ENCODE measurements at places on chromosomes 4 and X.

DNA sequence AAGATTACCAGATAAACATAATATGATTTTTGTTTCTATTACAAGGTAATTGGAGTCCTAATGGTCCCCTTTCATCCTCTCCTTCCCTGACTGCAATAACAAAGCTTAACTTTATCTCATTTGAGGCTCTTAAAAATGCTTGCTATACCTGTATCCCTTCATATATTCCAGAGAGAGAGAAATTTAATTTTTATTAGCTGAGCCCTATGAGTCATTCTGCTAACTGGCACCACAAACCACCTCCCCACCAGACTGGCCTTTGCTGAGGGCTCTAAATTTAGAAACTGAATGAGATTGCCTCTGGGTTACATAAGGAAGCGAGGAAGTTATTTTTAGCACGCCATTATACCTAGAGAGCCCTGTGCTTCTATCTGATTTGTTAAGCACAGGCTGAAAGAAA is 27.4 kb downstream of the CBLL2 start:
- DNase-seq: no peak

- DNase-seq: no peak
Measured at GRCh38 chr4:141255016-141255415, 34.3 kb downstream of the ZNF330 start.

GRCh38 chrX:16063141-16063540 is 60.2 kb upstream of the GRPR start:
- no peak for DNase-seq

DNA sequence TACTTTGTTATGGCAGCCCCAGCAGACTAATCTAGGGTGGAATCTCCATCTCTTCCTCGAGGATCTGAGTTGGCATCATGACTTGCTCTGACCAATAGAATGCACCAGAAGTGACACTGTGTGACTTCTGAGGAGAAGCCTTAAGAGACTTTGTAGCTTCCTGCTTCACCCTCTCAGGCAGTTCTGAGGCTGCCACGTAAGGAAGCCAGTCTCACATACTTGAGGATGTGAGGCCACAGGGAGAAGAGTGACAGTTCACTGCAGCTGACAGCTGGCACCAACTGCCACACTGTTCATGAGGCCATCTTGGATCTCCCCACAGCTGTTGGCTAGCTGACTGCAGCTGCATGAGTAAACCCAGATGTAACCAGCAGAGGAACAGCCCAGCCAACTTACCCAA is 29.3 kb upstream of the BCOR start:
- DNase-seq: no peak

Data from activated CD8-positive, alpha-beta memory T cell treated with anti-CD3 and anti-CD28 coated beads, Interleukin-2, amount 50 U/mL, for 48 hours (primary cell).